ENCODE measurements at places on chromosomes 3 and 15. TPM values are rescaled to one million over a fixed set of nuclear protein-coding genes. Genes with fewer than 3 reads are reported as not detected.

Gene FOXL2NB
- not detected for total RNA-seq

Gene OR5K1
- not detected for total RNA-seq

Gene MRAS
- total RNA-seq, result 20.4 TPM

Gene LRRC31
- not detected for total RNA-seq

Gene ALAS1
- total RNA-seq, result 29.6 TPM

Gene GASK1A
- total RNA-seq, result under 0.01 TPM

Gene DET1
- 5.2 TPM for total RNA-seq

Gene RYR3
- not detected for total RNA-seq

Gene TUSC2
- 23.3 TPM for total RNA-seq

Gene IQCF2
- total RNA-seq, result not detected

Gene IMPG2
- not detected for total RNA-seq

Gene GNL3
- total RNA-seq, result 76.4 TPM

Gene DLL4
- total RNA-seq, result 0.54 TPM

Gene PLA2G4B
- 0.32 TPM for total RNA-seq

Gene CYP8B1
- total RNA-seq, result not detected

Gene SPATA12
- not detected for total RNA-seq

Gene TUSC7
- not detected for total RNA-seq

All from cardiac atrium fibroblast (primary cell).